NCI-H524 (cell line): ENCODE measurements at places on chromosomes 2 and 18.

DNA sequence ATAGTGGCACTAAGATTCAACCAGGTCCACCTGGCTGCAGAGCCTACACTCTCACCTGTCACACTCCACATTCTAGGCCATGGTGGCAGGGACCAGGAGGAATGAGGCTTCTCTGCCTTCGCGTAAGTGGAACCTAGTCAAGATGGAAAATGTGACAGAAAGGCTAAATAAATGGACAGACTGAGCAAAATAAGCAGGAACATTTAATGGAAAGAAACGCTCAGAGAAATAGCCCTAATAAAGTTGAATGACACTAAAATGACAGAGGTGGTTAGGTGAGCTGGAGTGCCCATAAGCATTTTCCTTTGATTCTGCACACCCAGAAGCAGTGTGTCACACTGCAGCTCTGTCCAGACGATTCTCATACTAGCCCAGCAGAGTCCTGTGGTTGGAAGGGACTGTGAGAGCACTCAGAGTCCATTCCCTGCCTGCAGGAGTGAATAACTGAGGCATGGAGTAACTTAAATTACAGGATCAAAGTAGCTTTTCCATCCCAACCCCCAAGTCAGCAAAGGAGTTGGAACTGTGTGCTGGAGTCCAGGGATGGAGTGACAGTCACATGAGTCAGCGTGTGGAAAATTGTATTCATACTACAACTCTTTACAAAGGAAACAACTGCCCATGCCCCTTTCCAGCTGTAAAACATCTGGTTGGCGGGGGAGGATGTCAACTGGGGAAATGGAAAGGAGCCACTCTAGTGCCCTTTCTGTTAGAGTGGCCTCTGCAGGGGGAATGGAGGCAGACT lies 105.4 kb upstream of the LGALSL start:
- DNase-seq = no peak

DNA sequence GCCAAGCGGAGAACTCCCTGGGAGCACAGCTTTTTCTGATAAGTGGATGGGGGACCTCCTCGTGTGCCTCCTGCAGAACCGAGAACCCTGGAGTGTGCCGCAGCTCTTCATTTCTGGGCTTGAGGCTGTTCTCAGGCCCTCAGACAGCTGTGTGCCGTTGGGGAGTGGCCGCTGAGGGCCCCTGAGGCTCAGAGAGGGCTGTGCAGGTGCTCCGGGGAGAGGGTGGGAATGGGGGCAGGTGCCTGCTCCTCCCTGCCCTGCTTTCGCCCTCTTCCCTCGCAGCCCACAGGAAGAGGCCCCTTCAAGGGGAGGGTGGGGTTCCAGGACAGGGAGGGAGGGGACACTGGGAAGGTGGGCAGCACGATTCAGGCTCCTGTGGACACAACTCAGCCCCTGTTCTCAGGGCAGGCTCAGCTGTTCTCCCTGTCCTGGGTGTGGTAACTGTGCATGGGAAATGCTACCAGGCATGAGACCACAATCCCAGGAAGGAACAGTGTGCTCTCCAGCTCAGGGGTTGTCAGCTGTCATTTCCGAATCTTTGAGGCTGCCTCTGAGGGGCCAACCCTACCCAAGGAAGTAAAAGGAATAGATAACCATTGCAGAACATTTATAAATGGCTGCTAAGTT lies 11.3 kb downstream of the LCT start:
- no peak for DNase-seq

DNA sequence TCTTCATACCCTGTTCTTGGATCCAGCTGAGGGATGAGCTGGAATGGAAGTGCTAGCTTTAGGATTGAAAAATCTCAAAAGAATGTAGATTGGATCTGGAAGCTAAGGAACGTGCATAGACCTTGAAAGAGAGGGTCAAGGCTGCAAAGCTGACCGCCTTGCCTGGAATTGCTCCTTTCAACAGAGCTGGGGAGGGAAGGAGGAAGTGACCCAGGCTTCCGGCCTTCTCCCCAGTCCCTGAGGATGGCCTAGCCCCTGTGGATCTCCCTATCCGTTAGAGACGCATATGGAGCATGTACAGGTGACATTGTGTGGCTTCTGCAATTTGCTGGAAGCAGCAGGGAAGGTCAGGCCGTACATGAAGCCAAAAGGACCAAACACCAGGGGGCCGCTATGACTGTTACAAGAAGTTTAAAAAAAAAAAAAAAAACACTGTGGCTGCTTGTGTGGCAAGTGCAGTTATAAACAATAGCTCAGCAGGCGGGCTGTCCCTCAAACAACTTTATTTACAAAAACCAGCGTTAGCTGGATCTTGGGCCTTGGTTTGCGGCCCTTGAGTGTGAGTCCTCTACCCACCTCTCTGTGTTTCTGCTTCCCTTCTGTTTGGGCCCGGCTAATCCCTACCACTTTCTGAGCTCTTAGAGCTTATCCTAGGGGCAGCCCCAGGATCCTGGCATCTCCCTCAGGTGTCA lies 227.6 kb downstream of the SEPTIN10 start:
- DNase-seq = no peak

GRCh38 chr2:207126724-207127308 lies 38.9 kb downstream of the KLF7 start:
- DNase-seq = no peak

DNA sequence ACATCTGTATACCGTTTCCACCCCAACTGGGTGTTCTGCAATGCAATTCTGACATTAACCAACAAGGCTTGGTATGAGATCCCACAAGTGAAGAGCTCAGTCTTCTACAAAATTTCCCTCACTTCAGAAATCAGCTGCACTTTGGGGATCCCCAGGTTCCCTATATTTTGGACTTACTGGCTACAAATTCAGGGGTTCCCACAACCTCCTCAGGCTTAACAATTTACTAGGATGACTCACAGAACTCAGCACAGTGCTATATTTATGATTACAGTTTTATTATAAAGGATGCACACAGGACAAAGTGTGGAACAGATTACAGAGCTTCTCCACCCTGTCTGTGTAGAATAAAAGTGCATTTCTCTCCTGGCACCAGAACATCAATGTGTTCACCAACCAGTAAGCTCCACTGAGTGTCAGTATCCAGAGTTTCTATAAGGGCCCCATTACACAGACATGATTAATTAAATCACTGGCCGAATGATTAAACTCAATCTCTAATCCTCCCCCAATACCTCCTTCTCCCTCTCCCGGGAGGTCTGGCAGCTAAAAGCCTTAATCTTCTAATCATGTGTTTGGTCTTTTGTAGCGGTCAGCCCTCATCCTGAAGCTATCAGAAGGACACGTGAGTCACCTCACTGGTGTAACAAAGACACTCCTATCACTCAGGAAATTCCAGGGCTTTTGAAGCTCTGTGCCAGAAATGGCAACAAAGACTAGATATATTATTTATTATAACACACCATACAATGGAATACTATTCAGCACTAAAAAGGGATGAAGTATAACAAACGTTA lies 84.6 kb downstream of the SLC66A3 start:
- peak; percentile 59 for DNase-seq

DNA sequence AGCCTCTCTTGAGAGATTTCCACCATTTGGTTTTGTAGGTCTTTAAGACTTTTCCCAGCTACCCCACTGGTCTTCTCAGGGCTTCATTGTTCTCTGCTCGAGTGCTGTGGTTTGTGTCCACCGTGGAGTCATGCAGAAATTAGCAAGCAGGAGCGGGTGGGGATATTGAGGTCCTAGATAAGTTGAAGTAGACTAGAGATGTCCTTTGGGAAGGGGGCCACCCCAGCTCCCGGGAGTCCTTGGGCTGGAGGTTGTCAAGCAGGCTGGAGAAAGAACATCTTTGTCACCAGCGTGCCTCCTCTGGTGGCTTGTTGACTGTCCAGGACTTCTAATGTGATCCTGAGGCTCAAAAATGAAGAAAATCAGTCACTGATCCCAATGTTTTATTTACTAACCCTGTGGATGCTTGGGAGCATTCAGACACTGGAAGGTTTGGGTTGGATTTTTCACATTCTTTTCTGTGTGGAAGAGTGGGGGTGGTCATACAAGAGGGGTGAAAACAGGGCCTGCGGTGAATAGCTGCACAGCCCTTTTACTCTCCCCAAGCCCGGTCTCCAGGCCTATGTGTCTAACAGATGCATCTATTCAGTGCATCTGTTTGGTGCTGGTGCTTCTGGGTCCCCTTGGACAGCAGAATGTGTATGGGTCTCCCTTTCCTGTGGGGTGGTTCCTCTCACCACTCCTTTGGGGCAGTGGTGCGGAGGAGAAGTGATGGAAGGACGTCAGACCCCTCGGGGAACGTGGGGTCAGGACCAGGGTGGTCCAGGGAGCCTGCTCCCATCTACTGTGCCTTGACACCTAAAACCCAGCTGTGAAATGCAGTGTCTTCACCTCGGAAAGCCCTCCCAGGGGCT lies 208.1 kb downstream of the KLHL29 start:
- DNase-seq = no peak

GRCh38 chr18:9081940-9082339 lies 20.6 kb upstream of the NDUFV2 start:
- DNase-seq = no peak

GRCh38 chr2:31504311-31504710 lies 76.4 kb downstream of the SRD5A2 start:
- DNase-seq = no peak

DNA sequence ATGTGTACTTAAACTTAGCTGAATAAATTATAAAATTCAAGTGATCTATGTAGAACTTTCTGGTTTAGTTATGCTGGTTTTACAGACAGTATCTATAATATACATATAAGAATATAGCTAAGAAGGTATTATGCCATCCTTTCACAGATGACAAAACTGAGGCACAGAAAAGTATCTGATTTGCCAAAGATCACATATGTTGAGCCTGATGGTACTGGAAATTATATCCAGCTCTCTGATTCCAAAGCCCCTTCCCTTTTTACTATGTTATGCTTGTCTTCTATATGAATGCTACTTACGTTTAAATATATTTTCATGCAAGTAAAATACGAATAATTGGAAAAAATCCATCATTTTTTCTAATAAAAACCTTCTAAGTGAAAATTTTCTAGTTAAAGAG lies 1631.3 kb downstream of the DPP10 start:
- DNase-seq = no peak

GRCh38 chr18:32769071-32769585 lies 3.7 kb downstream of the KLHL14 start:
- DNase-seq = no peak

DNA sequence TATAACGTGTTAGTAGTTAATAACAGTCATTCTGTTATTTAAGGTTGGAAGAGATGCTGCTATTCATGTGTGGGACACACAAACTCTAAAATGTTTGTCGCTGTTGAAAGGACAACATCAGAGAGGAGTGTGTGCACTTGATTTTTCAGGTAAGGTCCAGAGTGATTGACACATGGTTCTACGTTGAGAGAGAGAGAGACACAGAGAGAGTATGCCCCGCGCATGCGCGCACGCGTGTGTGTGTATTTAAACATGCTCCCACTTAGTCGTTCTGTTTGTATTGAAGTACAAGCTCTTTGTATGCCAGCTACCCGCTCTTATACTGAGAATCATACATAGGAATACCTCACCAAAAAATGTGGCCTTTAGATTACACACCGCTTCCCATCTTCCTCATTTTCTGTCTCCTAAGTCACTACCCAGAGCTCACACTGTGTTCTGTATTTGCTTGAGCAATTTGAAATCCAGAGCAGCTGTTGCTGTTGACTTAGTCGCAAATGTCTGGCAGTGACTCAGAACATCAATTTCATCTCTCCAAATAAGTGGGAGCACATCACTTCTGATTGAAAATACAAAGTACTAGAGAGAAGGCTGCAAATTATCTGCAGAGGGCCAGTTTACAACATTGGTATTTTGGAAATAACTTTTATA lies 148.1 kb downstream of the EML6 start:
- DNase-seq = peak; percentile 51

DNA sequence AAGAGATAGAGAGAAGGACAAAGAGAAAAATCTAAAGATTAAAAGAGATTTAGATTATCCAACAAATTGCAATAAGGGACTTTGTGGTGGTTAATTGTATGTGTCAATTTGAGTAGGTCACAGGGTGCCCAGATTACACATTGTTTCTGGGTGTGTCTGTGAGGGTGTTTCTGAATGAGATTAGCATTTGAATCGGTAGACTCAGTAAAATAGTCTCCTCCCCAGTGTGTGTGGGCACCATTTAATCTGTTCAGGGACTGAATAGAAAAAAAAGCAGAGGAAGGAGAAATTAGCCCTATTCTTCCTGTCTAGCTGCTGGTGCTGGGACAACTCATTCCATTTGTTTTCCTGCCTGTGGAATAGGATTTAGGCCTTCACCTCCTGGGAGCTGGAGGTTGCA lies 339.8 kb upstream of the EPHA4 start:
- no peak for DNase-seq

DNA sequence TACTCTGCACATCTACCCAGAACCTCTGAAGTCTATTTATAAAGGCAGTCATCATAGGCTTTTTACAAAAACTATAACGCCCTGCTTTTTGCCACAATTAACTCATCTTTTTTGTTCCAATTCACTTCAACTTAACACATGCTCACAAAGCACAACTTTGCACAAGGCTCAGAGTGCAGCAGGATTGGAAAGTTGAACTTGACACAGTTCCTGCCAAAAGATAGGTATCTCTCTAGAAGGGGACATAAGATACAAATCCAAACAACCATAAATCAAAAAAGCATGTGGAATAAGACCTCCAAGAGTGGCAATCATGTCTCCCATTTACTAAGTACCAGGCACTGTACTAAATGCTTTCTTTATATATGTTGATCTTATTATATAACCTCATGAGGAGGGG lies 36.2 kb downstream of the RPL37A start:
- DNase-seq = no peak

DNA sequence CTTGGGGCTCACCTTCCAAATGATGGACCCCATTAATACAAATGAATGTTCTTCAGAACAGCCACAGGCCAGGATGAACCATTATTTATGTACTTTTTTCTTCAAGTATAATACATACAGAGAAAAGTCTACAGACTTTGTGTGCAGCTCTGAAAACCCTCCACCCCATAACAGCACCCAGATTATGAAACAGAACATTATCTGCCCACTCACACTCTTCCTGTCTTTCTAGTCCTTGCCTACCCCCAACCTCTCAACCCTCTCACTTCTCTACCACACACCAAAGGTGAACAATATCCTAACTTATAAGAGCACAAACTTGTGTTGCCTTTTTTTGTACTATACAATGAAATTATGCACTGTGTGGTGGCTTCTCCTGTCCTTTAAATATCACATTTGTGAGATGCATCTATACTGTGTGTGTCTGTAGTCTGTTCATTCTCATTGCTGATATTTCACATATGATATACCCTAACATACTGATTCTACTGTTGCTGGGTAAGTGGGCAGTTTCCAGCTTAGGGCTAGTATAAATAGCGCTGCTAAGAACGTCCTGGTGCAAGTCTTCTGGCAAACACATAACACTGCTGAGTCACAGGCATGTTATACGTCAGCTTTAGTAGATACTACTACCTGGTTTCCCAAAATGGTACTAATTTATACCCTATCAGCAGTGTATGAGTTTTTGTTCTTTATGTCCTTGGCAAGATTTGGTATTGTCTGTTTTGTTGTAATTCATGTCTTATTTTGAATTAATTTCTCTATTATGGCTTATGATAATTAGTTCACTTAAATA lies 1.0 kb upstream of the NPHP1 start:
- no peak for DNase-seq
